Endodermal cell (in vitro differentiated cells): ENCODE measurements at places on chromosomes 1 and 21.

DNA sequence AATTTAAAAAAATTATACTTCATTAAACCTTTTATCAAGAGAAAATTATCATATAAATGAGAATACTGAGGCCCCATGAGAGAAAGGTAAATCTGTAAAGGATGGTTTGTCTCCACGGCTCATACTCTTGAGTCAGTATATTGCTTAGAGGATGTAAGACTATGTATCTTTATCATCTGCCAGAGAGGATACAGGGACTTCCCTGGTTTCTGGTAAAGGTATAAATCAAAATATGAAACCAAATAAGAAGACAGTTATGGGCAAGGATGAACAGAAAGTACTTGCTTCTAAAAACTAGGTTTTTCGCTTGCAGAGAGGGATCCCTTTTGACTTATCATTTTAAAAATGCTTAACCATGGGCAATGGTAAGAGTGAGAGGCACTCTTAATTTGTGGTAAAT is 112.4 kb downstream of the POU2F1 start:
- no peak overlapping the region for H3K27ac ChIP-seq
- H3K36me3 ChIP-seq = peaks cover 6% of the 10 kb centered on the region
- no peak for DNase-seq
- no peak overlapping the region for H3K4me3 ChIP-seq

GRCh38 chr1:228378090-228378872 is 28.4 kb downstream of the TRIM11 start:
- H3K4me1 ChIP-seq = no peaks in the 10 kb centered on the region
- peaks cover 44% of the 10 kb centered on the region for H3K27me3 ChIP-seq
- no peak overlapping the region for H3K27ac ChIP-seq
- peak overlapping the region; percentile 81 for H3K4me3 ChIP-seq
- H3K36me3 ChIP-seq = no peaks in the 10 kb centered on the region

DNA sequence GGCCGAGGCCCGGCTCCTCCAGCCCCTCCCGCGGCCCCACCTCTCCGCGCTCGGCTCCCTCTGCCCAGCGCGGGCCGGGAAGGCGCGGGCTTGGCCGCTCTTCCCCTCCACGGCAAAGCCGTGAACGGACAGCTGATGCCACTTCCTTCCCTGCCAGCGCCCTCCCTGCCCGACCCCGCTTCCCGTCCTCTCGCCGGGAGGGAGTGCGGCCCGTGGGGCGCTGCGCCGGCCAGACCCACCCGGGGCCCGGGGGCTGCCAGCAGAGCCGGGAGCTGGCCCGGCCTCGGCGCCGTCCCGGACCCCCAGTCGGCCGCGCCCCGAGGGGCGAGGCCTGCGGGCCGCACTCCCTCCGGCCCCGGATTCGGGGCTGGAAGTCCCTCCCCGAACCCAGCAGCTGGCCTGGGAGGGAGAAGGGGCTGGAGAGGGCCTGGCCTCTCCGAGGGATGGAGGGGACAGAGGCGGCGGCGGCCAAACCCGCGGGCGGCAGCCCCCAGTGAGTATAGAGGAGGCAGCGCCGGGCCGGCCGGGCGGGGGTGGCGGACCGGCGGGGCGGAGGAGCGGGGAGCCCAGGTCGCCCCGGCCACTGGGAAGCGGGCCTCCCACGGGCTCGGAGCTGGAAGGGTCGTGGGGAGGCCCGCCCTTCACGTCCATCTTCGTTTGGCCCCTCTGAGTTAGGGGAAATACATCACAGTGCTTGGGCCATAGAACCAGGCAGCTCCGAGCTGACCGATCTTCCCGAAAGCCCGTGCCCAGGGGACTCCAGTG is at the start of gene KIAA1614:
TSS of gene KIAA1614 (plus strand) at position 97 of the 765 bp plus-strand sequence. CDS start at position 444, 347 bp downstream.
- DNase-seq = peak; percentile 83
- no peaks in the 10 kb centered on the region for H3K4me1 ChIP-seq
- peak within 1 kb of the TSS; percentile 67 for H3K4me3 ChIP-seq
- H3K27ac ChIP-seq = no peak within 1 kb of the TSS

DNA sequence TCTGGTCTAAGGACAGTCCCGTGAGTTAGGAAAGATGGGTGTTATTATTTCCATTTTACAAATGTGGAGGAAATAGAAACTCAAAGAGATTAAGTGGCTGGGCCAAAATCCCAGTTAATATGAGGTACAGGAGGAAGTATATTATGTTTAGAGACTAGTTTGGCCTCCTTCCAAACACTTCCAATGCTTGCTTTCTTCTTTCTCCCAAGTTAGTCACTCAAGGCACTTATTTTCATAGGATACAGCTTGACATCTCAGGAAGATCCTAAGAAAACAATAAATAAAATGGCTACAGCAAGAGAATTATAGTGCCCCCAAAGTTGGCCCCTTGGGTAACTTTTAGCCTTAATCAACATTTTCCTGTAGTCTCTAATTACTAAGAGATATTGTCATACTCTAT is 47.5 kb upstream of the IPO9 start:
- no peak overlapping the region for H3K27ac ChIP-seq
- H3K4me3 ChIP-seq = no peak overlapping the region
- DNase-seq = no peak
- H3K27me3 ChIP-seq = peaks cover 7% of the 10 kb centered on the region

- H3K27me3 ChIP-seq = no peaks in the 10 kb centered on the region
- no peaks in the 10 kb centered on the region for H3K36me3 ChIP-seq
- DNase-seq = peak; percentile 77
- peaks cover 18% of the 10 kb centered on the region for H3K4me1 ChIP-seq
- H3K27ac ChIP-seq = peak overlapping the region; percentile 88
- peak overlapping the region; percentile 97 for H3K4me3 ChIP-seq
Observed at GRCh38 chr21:29299916-29300806, 1.4 kb downstream of the BACH1 start.
